HS-27A (cell line): ENCODE measurements at places on chromosomes 13 and 19.

- DNase-seq, result no peak
Observed at GRCh38 chr19:10615429-10616023, 9.8 kb upstream of the SLC44A2 start.

DNA sequence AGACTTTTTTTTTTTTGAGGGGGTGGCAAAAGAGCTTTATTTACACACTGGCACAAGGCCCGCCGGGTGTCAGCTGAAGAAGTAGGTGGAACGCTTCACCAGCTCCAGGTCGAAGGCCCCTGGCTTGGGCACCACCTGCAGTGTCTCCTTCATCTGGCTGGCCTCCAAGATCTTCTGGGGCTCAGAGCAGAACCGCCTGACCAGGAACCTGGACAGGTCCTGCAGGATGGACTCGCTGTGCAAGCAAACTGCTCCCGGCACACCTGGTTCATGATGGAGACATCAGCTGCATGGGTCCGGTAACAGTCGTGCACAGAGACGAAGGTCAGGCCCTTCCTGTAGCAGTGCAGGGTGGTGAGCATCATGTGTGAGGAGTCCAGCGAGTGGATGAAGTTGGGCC lies 4.4 kb upstream of the CYP4F2 start:
- no peak for DNase-seq

- no peak for DNase-seq
Observed at GRCh38 chr19:33904681-33905080, 108.0 kb downstream of the KCTD15 start.

DNA sequence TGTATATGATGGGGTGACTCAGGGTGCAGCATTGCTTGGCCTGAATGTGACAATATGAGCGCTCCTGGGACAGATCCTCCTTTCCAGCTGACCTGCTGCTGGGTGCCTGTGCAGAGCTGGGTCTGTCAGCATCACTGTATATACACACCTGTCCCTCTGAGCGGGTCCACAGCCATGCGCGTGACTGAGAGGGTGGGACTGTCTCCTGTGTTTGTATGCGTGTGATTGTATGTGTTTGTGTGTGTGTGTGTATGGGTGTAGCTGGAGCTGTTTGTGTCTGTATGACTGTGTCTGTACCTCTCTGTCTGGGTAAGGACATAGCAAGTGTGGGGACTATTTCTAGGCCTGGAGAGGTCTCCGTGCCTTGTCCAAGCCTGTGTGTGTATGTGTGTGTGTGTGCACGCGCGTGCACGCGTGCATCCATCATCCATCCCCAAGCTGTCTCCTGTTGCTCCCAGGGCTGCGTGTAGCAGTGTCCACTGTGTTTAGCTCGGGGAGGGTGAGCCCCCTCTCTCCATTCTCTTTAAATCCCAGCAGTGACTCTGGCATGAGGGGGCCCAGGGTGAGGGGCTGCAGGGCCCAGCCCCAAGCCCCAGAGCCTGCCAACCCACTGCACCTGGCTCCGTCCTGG lies 8.3 kb downstream of the IGLON5 start:
- DNase-seq, result no peak
